ENCODE measurements at places on chromosomes 2 and 18.
A peak's percentile ranks its signal among the peaks of the same experiment; 100 is the strongest.

DNA sequence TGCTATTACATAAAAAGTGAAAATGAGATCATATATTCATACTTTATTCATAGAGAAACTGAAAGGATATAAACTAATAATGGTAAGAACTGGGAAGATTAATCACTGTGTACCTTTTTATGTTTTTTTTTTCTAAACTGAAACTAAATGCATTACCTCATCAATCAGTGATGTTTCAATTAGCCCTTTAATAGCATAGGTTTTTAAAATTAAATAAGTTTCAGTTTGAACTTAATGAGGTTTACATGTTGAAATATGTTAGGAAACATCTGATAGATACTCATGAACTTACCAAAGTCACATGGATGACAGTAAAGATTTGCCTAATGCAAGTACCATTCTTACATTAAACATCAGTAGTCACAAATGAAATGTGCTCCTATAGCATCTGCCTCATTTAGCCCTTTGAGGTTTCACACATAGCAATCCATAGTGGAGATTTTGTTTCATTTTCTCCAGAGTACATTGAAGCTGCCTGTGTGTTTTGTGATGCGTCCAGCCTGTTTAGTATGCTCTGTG lies 8.9 kb downstream of the MAPRE2 start:
- no peak for DNase-seq

DNA sequence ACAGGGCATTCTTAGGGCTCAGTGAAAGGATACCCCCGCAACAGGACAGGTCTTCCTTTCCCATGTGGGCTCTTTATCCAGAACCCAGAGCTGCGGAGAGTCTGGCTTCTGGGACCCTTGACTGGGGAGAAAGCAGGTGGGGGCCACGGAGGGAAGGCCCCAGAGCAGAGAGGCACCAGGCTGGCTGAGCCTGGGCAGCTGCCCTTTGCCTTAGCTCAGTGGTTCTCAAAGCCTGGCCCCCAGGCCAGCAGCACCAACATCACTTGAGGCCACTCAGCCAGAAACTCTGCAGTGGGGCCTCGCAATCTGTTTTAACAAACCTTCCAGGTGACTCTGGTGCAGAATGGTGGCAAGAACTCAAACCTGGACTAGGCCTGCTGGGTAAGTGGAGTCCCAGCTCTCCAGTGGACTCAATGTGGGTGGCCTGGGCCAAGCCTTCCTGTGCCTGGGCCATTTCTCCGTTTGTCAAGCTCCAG lies 1.6 kb upstream of the TMEM37 start:
- DNase-seq = no peak

DNA sequence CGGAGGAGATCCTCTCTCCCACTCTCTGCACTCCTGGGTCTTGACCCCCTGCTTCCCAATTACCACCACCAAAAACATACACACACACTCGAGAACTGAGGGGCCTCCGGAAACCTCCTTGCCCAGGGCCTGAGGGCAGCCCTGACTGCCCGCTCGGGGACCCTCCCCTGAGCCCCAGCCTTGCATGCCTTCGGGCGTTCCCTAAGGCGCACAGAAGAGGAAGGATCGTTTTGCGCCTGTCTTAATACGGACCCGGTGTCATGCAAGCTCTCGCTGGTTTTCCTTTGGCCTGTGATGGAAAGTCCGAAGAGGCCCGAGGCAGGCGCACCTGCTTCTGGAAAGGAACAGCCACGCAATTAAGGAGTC lies 19.8 kb downstream of the POU3F3 start:
- no peak for DNase-seq

- DNase-seq = no peak
Measured at GRCh38 chr2:222193328-222193983, 105.3 kb downstream of the PAX3 start.

DNA sequence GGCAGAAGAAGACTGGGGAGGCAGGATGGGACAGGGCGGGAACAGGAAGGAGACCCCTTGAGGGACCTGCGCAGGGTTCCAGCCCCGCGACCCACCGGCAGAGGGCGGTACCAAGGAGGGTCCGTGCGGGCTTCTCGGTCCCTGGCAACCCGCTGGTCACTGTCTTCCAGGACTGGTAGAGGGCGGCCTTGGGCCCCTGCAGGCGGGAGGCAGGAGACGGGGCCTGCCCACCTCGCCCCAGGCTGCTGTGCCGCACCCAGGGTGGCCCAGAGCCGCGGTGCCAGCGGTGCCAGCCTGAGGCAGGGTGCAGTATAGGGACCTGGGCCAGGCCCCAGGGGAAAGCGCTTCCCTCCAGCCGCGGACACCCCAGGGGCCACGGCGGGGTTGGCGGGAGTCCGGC lies 34.5 kb downstream of the NEURL3 start:
- DNase-seq = peak; percentile 15

- no peak for DNase-seq
Measured at GRCh38 chr18:39635966-39636365, 2070.4 kb upstream of the CELF4 start.

DNA sequence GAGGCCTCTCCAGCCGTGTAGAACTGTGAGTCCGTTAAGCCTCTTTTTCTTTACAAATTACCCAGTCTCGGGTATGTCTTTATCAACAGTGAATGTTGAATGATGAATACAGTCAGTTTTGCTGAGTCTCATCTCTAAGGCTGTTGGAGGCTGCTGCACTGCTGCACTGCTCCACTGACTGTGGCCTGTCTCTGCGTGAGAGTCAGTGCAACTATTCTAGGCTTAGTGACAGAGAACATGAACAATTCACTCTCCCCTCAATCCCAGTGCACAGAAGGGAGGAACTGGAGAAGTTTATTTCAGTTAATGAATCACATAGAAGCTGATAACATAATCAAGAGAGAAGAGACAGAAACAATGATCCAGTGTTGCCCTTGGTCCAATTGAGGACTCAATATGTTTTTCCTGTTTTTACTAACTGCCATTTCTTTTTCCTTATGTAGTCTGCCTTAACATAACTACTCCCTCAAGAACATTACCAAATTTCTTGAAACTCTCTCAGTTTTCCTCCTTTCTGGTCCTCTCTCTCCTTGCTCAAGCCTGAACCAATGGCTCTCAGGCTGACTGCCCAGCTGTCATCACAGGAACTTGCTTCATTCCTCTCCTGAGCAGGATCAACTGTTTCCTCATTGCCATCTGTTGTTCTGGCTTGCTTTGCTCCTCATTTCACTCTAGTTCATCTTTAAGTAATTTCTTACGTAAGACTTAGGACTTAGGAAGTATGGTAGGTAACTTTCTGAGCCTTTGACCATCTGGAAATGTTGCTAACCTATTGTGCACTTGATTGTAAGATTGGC lies 483.2 kb downstream of the METTL4 start:
- DNase-seq = no peak

DNA sequence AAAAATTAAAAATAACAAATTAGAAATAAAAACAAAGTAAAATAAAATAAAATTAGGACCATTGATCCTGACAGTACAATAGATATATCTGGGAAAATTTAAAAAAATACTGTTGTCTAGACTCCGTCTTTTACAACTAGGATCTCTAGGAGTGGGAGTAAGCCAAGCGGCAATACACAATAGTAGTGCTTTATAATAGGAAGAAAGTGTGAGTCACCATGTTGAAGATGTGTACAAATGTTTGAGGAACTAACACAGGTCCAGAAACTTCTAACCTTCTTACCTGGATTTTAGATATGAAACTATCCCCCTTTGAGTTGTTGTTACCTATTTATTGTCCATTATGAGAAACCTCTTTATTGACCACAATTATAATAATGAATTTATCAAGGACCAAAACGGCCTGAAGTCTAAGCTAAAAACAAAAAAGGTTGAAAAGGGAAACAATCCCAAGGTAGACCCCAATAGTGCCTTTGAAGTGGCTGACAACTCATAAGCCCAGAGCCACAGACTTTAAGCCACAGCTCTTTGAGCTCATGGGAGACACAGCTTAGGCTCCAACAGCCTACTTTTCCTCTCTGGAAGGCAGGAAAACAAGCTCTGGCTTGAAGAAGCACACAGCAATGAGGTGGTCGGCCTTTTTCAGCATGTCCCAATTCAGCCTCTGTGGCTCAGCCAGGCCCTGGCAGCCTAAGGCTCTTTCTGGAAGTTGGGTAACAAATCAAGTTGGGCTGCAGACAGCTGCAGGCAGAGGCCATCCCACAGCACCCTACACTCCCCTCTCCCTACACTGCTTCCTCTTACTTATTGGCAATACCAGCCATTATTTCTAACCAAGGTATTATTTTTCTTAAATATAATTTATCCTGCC lies 62.9 kb downstream of the AQP4 start:
- no peak for DNase-seq

- DNase-seq = no peak
Measured at GRCh38 chr2:18762667-18763066, 173.3 kb upstream of the NT5C1B start.

GRCh38 chr2:85550486-85550885 lies 10.8 kb downstream of the GGCX start:
- DNase-seq = no peak

- DNase-seq = no peak
Measured at GRCh38 chr2:7709907-7710306, 792.7 kb downstream of the RNF144A start.

- DNase-seq = no peak
Measured at GRCh38 chr2:171958475-171958874, 36.2 kb downstream of the HAT1 start.

- no peak for DNase-seq
Measured at GRCh38 chr2:74533464-74533863, 3.7 kb downstream of the HTRA2 start.

DNA sequence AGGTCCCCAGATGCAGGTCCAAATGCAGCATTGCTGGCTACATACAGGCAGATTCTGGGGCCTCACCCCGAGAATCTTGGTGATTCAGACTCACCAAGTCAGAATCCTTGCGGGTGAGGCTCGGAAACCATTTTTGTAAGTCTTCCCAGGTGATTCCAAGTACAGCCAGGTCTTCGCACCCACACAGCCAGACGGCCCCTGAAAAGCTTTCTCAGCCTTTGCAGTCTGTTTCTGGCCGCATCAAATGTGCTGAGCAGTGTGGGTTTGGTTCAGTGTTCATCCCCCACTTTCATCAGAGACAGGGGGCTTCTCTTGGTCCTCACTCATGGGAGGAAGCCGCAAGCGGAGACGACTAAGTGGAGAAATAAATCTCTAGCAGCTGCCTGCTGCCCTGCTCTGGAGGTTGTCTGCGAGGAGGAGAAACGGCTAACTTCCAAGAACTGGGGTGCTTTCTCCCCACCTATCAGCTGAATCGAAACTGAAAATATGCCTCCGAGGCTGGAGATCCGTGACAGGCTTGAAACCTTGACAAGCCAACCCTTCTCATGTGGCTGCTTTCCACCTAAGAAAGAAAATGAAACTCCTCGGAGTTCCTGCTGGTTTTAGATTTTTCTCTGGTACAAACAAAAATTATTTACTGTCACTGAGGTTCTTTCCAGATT lies 8.9 kb upstream of the TMEM185B start:
- DNase-seq = no peak

- no peak for DNase-seq
Measured at GRCh38 chr2:181949047-181949446, 36.6 kb upstream of the PPP1R1C start.

DNA sequence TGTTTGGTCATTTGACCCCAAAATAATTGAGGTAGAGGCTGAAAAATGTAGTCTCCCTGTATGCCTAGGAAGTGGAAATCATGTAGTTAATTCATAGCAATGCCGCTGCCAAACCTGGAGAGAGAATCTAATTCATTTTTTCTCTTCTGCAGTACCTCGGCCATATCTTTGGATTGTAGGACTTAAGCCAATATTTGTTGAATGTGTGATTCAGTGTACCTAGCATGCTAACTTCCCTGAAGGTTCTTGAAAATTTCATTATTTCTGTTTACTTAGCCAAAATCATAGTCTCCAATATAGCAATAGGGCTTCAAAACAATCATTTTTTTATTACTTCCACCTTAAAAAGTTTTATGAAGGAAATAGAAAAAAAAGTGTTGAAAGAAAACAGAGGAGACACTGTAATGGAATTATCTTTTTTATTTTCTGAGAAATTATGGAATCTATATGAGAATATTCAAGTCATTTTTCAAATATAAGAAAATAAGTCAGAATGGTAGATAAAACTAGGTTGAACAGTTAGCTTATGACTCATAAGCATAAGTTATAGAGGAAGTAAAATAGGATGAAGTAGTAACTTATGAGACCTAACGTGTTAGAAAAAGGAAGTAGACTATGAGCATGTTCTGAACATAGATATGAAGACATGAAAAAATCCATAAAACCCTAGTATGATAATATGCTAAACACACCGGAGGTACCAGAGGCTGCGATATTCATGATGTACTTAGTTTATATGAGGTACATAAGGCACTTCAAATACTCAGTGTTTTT lies 35.2 kb upstream of the CDH19 start:
- no peak for DNase-seq

DNA sequence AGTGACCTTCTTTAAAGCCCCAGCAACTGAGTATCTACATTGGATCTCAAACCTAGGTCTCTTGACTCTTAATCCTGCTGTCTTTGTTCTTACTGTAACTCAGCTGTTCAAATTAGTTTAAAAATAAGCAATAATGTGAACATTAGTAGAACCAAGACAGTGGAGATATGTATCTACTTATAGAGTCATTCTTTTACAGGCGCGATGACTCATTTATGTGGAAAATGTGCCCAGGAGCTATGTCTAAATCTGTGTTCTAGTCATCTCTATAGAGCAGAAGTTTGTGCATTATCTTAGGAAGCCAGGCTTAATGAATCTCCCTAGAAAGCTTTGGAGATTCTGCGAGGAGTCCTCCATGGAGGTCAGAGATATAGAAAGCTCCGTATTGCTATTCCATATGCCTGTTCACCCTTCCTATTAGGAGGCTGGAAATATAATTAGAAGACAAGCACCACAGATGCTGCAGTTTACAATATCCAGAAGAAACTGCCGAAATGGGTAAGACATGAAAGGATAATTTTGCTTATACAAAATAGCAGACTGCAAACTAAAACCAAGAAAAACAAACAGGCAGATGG lies 211.6 kb downstream of the TRIB2 start:
- no peak for DNase-seq

DNA sequence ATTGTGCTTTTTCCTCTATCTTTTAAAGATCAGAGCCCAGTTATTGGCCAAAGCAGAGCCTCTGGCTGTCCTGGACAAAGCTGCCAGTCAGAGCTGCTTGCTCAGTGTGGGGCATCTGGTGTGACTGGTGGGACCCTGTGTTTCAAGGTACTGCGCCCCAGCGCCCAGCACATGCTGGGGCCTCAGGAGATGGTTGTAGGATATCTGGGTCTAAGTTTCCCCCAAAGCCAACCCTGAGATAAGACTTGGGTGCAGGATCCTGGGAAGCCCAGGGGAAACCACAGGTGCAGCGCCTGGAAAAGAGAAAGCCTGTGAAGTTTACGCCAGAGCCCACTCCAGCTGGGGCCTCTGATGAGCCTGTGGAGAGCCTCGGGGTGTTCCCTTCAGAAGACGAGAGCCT lies 117.7 kb downstream of the RPIA start:
- no peak for DNase-seq

GRCh38 chr2:106866641-106867040 lies 19.3 kb downstream of the ST6GAL2 start:
- no peak for DNase-seq

DNA sequence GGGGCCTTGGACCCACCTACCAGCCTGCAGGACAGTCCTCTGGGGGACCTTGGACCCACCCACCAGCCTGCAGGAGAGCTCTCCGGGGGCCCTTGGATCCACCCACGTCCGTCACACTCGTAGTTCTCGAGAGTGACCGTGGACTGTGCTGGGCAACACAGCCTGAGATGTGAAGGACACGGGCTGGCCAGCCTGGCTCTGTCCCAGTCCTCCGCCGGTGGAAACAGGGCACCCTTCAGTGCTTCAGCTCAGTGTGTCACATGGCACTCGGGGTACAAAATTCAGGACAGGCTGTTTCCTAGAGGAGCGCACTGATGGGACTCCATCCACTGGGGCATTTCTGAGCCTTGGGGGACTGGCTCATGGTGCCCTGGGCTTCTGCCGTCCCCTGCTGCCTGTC lies 212.0 kb downstream of the TWIST2 start:
- DNase-seq = no peak

- no peak for DNase-seq
Measured at GRCh38 chr2:183031911-183032794, 6.1 kb downstream of the NCKAP1 start.
